Stomach (tissue), 19 donors: ENCODE measurements at places on chromosomes 4 and X.

GRCh38 chr4:124484008-124484407 is 228.5 kb downstream of the ANKRD50 start:
- H3K4me1 ChIP-seq = peaks cover 9% of the 10 kb centered on the region
- DNase-seq = peak; percentile 22
- H3K4me3 ChIP-seq = no peak overlapping the region
- no peaks in the 10 kb centered on the region for H3K36me3 ChIP-seq

GRCh38 chr4:168432419-168433146 is 47.7 kb downstream of the DDX60L start:
- H3K4me1 ChIP-seq = no peaks in the 10 kb centered on the region
- H3K27ac ChIP-seq = no peak overlapping the region
- H3K27me3 ChIP-seq = no peaks in the 10 kb centered on the region
- H3K36me3 ChIP-seq = peaks cover 72% of the 10 kb centered on the region

DNA sequence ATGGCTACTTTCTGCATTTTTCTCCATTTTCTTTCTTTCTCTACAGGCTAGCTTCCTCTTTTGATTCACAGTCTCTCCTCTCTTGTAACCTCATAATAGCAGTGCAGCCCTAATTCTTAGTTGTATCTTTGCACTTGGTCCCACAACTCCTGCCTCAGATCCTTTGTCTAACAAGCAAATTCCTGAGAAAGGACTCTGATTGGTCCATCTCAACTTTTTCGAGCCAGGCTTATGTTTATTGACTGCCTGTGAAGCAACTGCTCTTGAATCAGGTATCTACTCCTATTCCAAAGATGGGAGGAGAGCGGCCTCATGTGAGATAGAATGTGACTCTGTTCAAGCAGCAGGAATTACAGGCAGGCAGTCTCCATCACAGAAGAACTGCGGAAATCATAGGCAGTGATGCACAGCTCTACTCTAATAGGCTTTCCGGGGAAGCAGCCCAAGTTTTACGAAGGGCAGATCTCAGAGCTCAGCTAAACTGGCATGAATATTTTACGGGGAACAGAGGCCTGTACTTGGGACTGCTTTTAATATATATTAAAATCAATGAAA is 123.5 kb downstream of the GABRB1 start:
- H3K4me1 ChIP-seq = no peaks in the 10 kb centered on the region
- no peaks in the 10 kb centered on the region for H3K36me3 ChIP-seq
- no peak overlapping the region for H3K4me3 ChIP-seq
- H3K27me3 ChIP-seq = no peaks in the 10 kb centered on the region
- no peak overlapping the region for H3K27ac ChIP-seq

GRCh38 chrX:37955273-37955672 is 51.1 kb upstream of the SYTL5 start:
- H3K36me3 ChIP-seq = no peaks in the 10 kb centered on the region
- H3K27me3 ChIP-seq = no peaks in the 10 kb centered on the region
- H3K27ac ChIP-seq = no peak overlapping the region
- DNase-seq = no peak

DNA sequence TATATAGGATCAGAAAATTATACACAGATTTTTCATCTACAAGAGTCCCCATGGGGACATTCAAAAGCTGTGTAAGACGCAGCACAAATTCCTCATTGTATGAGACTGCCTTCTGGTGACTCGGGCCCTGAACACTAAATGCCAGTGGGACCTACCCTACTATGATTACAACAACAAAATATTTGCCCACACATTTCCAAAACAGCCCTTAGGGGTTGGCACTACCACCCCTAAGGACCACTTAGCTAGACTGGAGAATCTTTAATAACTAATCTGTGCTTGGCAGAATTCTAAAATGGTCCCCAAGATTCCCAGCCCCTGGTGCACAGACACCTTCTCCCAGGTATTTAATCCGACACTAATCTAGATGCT is 29.1 kb downstream of the UCHL1 start:
- no peaks in the 10 kb centered on the region for H3K27me3 ChIP-seq
- no peak overlapping the region for H3K4me3 ChIP-seq
- no peaks in the 10 kb centered on the region for H3K4me1 ChIP-seq
- no peak overlapping the region for H3K27ac ChIP-seq
- DNase-seq = no peak
- H3K36me3 ChIP-seq = no peaks in the 10 kb centered on the region

GRCh38 chrX:68498508-68499379 is at the start of gene YIPF6:
YIPF6 (plus strand) TSS chrX:68499051; CDS start chrX:68499067, 16 bp downstream.
- H3K27me3 ChIP-seq = no peaks in the 10 kb centered on the region
- H3K4me1 ChIP-seq = peaks cover 38% of the 10 kb centered on the region
- H3K4me3 ChIP-seq = peak within 1 kb of the TSS; percentile 56
- DNase-seq = peak; percentile 79
- H3K36me3 ChIP-seq = no peaks in the 10 kb centered on the region
- peak within 1 kb of the TSS; percentile 97 for H3K27ac ChIP-seq

DNA sequence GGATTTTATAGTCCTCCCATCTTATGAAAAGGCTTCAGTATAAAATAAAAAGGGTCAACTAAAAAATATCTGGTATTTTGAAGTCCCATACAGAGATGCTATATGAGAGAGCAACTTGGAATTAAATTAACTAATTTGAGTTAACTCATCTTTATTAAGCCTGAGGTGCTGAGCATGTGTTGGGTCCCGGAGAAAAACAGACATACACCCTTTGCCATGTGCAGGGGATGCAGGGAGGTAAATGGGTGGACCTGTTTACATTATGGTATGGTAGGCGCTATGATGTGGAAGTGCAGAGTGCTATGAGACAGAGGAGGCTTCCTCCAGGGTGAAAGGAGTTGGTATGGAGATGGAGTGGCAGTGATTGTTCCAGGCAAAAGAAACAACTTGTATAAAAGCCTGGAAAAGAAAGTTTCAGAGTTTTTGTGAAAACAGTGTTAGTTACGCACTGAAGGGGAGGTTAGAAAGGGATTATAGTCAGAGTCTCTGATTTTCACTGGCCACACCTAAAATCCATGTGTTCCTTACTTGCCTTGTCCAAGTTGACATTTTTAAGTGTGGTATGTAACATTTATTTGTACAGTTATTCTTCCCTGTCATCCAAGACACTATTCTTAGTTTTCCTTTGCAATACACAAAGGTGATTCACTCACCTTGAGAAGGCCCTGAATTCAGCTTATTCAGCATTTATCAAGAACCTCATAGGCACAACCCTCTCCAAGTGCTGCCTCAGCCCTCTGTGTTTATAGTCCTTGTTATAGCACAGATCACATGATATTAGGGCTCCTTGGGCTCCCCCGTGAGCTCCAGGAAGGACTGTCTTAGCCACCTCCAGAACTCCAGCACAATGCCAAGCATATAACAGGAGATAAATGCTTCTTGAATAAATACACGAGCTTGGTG is 152.0 kb downstream of the RASL11B start:
- H3K4me3 ChIP-seq = no peak overlapping the region
- no peaks in the 10 kb centered on the region for H3K27me3 ChIP-seq

DNA sequence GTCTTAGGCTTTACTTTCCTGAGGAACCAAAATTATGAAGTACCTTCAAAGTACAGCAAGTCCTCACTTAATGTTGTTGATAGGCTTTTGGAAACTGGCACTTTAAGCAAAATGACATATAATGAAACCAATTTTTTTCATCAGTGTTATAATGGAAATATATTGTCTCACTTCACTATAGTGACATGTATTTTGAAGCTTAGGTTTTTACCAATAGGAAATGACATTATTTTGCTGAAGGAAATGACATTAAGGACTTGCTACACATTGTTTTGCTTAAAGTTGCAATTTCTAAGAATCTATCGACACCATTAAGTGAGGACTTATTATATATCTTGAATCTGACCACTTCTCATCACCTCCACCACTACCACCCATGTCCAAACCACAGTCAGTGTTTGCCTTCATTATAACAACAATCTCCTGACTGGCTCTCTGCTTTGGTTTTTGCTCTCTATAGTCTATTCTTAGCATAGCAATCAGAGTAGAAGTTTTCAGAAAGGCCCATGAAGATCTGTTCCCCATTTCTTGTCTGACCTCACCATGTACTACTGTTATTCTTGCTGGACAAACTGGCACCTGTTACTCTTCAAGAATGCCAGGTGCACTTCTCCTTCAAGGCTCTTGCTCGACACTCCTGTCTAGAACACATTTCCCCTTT is 311.2 kb downstream of the BMPR1B start:
- H3K4me1 ChIP-seq = no peaks in the 10 kb centered on the region
- no peaks in the 10 kb centered on the region for H3K27me3 ChIP-seq
- H3K4me3 ChIP-seq = no peak overlapping the region
- no peak for DNase-seq

- H3K36me3 ChIP-seq = no peaks in the 10 kb centered on the region
- no peaks in the 10 kb centered on the region for H3K27me3 ChIP-seq
- no peak overlapping the region for H3K27ac ChIP-seq
- no peaks in the 10 kb centered on the region for H3K4me1 ChIP-seq
Observed at GRCh38 chr4:34633241-34633640, 1611.1 kb downstream of the ARAP2 start.

- no peaks in the 10 kb centered on the region for H3K27me3 ChIP-seq
- H3K4me3 ChIP-seq = no peak overlapping the region
- H3K4me1 ChIP-seq = no peaks in the 10 kb centered on the region
- no peak overlapping the region for H3K27ac ChIP-seq
Observed at GRCh38 chr4:161803171-161803570, 360.6 kb downstream of the FSTL5 start.

- no peaks in the 10 kb centered on the region for H3K36me3 ChIP-seq
- no peaks in the 10 kb centered on the region for H3K27me3 ChIP-seq
- peak; percentile 21 for DNase-seq
- no peak overlapping the region for H3K4me3 ChIP-seq
- H3K4me1 ChIP-seq = no peaks in the 10 kb centered on the region
Observed at GRCh38 chr4:163587867-163588266, 93.4 kb downstream of the TMA16 start.

- DNase-seq = peak; percentile 12
- H3K36me3 ChIP-seq = peaks cover 41% of the 10 kb centered on the region
- H3K4me1 ChIP-seq = no peaks in the 10 kb centered on the region
- H3K27ac ChIP-seq = no peak overlapping the region
Observed at GRCh38 chr4:122218762-122219161, 66.6 kb downstream of the BLTP1 start.

- DNase-seq = no peak
- no peak overlapping the region for H3K27ac ChIP-seq
- no peaks in the 10 kb centered on the region for H3K4me1 ChIP-seq
- H3K36me3 ChIP-seq = no peaks in the 10 kb centered on the region
- H3K27me3 ChIP-seq = no peaks in the 10 kb centered on the region
Observed at GRCh38 chr4:150366487-150366999, 215.4 kb upstream of the MAB21L2 start.

DNA sequence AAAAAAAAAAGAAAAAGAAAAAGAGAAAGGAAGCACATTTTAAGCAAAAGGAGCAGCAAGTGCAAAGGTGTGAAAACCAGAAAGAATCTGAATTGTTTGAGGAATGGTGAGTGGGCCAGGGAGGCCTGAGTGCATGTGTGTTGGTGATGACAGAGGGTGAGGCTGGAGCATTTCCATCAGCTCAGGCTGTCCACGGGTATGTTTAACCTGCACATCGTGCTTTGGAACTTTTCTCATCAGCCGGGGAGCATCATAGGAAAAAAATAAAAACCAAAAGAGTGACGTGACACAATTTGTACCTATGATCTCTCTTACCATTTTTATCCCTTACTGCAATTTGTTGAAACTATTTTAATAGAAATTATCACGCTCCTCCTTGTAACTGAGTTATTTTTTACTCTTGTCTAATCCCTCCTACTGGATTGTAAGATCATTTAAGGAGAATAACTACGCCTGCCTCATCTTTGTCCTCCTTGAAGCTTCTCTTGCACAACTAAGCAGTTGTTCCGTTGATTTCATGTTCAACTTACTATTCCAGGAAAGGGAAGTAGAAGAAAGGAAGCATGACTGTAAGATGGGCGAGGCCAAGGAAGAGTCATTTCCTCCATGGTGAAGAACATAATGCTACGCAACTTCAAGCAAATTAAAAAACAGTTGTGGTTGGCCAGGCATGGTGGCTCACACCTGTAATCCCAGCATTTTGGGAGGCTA is 7.0 kb downstream of the PALLD start:
- H3K27me3 ChIP-seq = no peaks in the 10 kb centered on the region
- H3K4me3 ChIP-seq = no peak overlapping the region
- no peaks in the 10 kb centered on the region for H3K36me3 ChIP-seq
- DNase-seq = no peak

DNA sequence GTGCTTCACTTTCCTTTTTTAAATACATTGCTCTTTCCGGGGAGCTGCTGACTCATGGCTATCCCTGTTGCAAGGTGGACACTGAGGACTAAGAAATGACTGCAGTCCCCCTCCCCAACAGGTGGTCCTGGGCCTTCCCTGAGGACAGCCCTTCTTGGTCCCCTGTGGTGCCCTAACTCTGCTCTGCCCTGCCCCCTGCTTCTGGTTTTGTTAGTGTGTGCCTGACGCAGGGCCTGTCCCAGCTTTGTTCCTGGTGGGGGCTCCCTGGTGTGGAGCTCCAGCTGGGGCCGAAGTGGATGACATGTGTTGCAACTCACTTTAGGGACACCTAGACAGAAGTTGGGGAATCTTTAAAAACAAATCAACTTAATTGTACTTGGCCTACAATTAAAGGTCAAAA is 81.9 kb downstream of the TMEM144 start:
- H3K36me3 ChIP-seq = no peaks in the 10 kb centered on the region
- H3K4me3 ChIP-seq = no peak overlapping the region

DNA sequence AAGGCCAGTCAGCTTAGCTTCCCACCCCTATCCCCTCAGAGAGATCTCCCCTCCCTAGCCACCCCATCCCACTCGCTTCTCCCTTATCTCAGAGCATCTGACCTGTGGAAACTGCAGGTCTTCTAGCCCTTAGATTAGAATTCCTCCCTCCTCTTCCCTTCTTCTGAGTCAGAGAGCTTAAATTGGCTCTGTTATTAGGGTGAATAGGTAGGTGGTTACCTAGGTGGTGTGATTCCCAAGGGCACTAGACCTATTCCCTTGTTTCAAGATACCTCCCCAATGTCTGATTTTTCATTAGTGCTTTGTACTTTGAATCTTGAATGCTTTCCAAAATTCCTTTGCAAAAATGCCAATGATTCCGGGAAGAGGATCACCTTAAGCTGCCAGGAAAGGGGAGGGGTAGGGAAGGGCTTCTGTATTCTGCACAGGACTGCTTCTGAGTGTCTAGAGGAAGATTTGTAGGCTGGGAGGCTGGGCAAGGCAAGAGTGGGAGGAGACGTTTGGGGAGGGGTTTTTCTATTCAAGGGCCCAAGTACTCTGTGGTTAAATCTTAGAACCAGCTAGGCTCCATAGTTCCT is 24.5 kb upstream of the MSN start:
- no peaks in the 10 kb centered on the region for H3K4me1 ChIP-seq
- no peaks in the 10 kb centered on the region for H3K27me3 ChIP-seq
- no peak overlapping the region for H3K4me3 ChIP-seq
- DNase-seq = no peak

DNA sequence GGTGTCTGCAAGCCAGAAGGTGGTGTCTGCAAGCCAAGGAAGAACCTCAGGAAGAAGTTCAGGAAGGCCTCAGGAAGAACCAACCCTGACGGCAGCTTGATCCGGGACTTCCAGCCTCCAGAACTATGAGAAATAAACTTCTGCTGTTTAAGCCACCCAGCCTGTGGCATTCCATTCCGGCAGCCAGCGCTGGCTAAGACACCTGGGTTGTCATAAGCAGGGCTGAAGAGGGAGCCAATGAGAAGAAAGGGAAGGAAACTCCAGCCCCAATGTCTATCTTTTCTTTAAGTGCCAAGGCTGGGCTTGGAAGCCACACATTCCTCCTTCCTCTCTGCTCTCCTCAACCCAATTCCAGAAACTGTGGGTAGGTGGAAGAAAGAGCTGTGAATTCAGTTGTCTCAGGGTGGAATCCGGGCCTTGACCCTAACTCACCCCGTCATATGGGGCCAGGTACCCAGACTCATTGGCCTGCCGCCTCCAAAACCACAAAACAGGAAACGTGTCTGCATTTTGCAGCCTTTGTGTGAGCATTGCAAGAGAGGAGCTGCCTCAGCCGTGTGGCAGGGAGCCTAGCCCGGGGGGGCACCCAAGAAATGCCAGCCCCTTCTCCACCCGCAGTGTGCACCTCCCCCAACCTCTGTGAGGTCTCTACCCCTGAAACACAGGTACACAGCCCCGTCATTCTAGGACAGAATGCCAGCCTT is 26.8 kb downstream of the CRMP1 start:
- no peak overlapping the region for H3K27ac ChIP-seq
- H3K4me3 ChIP-seq = no peak overlapping the region
- H3K36me3 ChIP-seq = no peaks in the 10 kb centered on the region
